ENCODE measurements at places on chromosomes 3 and 15.

DNA sequence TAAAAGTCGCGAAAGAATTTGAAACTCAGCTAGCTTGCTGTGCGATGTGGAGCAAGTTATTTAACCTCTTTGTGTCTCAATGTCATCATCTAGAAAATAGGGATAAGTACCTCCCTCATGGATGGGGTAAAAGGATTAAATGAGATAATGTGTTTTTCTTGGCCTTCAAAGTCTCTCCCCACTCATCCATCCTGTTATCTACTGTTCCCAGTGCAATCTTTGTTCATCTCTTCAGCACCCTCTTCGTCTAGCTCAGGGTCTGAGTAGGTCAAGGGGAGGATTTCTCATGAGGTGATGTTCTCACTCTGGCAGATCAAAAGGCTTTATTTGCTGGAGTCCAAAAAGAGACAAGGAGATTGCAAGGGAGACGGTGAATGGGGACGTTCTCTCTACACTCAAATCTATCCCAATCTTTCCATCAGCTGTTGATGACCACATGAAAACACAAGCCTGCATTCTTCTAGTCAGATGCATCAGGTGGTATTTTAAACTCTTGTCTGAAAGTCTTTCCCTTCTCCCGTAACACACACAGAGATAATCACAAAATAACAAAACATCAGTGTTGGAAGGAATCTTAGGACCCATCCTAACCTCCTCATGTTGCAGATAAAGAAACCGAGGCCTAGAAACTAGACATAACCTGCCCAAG is 1.3 kb downstream of the MESD start:
- DNase-seq, result no peak

DNA sequence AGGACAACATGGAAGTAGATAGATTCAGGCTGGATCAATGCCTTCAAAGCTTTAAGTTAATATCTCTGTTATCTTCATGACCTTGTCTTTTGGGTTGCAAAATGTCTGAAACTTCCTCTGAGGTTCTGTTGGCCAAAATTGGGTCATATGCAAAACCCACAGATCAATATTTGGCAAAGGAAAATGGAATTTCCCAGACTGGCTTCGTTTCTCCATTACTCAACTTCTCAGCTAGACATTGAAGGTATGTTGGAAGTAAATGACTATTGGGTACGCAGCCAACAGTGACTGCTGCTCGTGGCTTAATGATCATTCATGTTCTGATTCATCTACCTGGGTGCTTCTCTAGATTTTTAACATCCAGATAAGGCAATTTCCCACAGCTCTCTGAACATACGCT is 675.4 kb upstream of the SGO1 start:
- DNase-seq, result no peak

GRCh38 chr3:196012941-196013476 is 68.9 kb downstream of the TFRC start:
- no peak for DNase-seq

GRCh38 chr3:151228666-151229040 is 25.6 kb upstream of the GPR171 start:
- no peak for DNase-seq

DNA sequence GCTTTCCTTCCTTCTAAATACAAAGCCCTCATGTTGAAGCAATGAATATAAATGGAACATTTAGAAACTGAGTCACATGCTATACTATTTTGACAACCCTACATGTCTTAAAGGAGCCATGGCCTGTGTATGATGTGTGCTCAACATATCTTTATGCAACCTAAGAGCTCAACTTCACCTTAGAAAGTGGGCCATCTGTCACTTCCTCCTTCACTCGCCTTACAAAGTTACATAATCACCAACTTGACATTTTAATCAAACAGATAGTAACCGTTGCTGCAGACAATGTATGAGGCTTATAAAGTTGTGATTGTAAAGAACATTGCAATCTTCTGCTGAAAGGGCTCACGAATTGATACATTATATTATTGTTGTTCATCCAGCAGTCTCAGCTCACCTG is 163.6 kb downstream of the SERPINI1 start:
- DNase-seq, result no peak

GRCh38 chr15:48002767-48003166 is 118.0 kb upstream of the SLC24A5 start:
- no peak for DNase-seq

DNA sequence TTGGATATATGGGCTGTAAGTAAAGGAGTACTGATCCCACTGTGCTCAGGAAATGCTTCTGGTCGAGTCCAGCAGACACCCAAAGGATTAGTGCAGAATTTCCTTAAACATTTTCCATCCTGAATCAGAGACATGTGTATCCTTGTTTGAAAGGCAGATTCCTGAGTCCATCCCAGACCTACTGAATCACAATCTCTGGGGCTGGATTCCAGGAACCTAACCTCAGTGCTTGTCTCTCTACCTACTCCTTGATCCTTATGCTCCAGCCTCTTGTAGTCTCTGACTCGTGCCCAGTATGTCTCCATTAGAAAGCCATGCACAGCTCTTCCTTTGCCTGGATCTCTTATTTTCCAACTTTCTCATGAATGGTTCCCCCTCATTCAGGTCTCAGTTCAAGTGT is 585.8 kb downstream of the NLGN1 start:
- DNase-seq, result no peak
